Fibroblast of skin of left quadriceps (primary cell): ENCODE measurements at places on chromosomes 3 and 15.

DNA sequence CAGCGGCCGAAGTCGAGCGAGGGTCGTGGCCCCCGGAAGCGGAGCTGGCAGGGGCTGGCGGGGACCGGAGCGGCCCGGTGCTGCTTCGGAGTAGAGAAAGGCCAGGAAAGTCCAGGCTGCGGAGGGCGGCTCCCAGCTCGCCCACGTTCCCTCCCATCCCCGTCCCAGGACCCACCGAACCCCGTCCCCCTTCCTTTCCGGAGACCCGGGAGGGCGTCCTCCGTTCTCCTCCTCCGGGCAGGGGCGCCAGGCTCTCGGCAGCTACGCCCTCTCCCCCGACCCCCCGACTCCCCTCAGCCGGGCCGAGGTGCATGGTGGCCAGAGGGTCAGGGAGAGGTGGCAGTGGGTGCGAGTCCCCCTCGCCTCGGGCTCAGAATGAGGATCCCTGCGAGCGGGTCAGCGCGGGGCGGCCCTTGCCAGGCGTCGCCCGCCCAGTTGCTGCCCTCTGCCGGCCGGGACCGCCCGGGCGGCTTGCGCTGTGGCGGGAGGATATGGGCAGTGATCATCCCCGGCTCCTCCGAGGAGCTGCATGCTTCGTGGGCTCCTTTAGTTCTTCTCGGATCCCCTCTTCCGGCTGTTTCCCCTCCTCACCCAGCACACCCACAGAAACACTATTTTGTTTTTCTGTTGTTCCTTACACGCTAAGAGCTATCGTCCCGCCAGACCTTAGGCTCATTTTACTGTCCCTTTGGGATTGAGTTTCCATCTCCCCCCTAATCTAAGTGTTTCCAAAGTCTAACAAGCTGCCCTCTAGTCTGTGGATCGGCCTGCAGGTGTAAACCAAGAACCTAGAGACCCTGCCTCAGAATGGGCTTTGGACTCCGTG lies 744 bp upstream of the ALDH1A2 start:
- no peak for DNase-seq

GRCh38 chr3:8619548-8619947 lies 25.1 kb downstream of the SSUH2 start:
- peak; percentile 49 for DNase-seq

GRCh38 chr3:69235882-69236281 lies 113.5 kb upstream of the LMOD3 start:
- DNase-seq = no peak

DNA sequence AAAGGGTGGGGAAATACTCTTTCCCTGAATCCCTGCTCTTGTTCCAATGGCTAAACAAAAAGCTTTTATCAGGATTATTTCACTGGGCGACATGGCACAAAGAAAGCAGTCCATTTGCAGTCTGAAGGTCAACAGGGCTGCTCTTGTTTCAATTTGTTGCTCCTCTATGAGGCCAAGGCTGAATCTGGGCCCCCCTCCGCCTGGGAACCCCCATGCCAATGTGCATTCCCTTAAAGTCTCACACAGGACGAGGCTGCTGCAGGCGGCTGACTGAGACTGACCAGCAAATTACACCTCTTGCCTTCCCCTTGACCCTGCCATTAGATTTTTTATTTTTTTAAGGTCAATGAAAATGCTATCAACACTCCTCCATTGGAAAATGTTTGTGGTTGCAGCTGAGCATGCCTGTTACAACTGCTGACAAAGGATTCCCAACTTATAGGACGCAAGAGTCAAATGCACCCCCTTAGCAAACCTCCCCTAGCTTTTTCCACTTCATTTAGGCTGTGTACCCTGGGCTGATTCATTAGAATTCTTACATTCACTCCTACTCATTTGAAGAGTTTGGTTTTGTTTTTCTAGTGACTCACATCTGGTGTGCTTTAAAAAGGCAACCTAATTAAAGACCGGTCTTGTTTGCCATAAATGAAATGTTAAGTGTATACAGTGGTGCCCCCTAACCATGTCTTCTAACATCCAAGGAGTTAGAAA lies 60.8 kb upstream of the ARHGEF3 start:
- peak; percentile 34 for DNase-seq

DNA sequence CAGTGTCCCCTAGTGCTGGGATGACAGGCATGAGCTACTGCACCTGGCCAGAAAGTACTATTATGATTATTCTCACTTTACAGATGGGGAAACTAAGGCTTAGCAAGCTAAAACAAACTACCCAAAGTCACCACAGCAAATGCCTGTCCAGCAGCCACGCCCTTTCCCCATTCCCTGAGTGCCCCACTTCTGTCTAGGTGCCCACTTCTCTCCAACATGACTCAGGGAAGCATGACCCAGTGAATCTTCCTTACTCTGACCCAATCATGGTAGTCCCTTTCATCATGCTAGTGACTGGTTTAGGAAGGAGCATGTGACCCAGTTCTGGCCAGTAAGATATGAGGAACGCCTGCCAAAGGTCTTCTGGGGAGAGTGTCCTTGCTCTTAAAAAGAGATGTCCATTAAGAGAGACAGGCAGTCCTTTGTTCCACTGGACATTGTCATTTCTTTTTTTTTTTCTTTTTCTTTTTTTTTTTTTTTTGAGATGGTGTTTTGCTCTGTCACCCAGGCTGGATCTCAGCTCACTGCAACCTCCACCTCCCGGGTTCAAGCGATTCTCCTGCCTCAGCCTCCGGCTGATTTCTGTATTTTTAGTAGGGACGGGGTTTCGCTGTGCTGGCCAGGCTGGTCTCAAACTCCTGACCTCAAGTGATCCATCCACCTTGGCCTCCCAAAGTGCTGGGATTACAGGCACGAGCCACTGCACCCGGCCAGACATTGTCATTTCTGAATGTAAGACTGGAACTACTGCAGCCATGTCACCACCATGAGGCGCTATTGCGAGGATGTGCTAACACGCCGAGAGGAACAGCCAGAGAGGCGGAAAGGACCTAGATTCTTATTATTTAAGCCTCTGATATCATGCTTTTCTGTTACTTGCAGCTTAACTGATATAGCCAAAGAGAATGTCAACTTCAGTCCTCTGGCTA lies 19.8 kb downstream of the MEGF11 start:
- no peak for DNase-seq

- peak; percentile 15 for DNase-seq
Observed at GRCh38 chr3:38454884-38455638, 1.4 kb downstream of the ACVR2B start.

DNA sequence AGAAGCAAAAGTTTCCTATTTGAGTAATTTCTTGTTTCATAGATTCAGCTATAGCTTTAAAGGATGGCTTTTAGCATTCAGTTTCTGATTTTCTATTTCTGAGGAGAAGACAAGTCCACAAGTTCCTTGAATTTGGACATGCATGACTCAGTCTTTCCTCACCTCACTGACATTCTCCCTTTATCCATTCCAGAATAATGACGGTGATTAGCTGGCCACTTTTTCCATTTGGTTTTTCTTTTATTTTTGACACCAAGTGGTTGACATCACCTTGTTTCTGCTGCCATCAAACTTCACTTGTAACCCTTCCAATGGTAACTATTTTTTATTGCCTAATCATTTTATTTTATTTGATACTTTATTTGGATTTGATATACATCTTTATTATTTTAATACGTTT lies 404.4 kb upstream of the KCNMB2 start:
- no peak for DNase-seq

DNA sequence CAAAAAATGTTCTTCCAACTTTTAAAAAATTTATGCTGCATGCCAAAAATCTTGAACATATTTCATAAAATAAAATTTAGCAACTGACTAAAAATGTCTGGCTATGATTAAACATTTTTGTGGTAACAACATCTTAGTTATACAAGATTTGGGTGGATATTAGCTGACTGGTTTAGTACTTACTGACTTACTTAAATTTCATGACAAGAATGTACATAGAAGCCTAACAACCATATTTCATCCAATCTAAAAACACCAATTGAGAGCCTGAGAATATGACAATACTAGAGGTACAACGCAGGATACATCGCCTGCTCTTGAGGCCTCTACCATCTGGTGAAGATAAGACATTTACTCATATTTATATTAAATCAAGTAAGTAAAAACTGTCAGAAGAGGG lies 34.6 kb downstream of the GNB4 start:
- DNase-seq = peak; percentile 65

- no peak for DNase-seq
Observed at GRCh38 chr3:69201658-69202057, 79.3 kb upstream of the LMOD3 start.

DNA sequence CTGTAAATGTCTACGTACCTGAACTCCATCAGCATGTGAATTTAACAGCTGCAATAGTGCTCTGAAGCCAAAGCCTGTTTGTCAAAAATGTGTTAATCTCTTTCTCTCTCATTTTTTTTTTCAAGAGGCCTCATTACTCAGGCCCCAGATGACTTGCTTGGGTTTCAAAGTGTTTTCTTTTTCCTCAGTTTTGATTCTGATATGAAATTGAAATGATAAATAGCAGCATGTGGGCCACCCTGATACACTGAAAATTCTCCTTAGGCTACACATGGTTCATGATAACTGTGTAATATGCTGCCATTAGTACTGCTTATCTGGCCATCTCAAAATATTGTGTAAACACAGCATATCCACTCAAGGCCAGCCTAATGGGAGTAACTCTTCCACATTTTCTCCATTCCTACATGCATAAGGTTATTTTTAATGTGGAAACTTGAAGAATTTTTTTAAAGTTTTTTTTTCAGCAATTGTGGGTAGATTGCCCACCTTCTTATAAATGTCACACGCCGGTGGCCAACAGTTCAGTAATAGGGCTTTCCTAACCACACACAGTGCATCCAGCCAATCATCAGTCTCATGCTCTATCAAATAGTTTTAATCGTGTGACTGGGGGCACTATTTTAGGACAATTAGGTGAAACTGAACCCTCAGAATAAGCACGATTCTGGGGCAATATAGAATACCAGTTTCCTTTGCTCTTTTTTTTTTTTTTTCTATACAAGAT lies 13.1 kb upstream of the DENND4A start:
- DNase-seq = no peak

- no peak for DNase-seq
Observed at GRCh38 chr3:179842061-179842460, 189.2 kb downstream of the USP13 start.

DNA sequence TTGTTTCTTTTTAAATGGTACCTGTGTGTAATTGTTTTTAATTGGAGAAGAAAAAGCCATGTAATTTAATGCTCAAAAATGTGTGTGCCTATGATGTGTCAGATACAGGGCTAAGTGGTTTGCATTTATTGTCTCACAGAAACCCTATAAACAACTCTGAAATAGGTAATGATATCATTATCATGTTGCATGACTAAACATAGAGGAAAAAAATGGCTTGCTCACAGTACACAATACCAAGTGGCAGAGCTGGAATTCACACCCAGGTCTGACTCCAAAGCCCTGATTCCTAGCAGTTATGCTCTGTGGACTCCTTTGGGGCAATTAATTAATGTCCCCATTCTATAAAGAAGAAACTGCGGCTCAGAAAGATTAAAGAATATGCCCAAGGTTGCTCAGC lies 237.4 kb upstream of the TRIM42 start:
- no peak for DNase-seq

DNA sequence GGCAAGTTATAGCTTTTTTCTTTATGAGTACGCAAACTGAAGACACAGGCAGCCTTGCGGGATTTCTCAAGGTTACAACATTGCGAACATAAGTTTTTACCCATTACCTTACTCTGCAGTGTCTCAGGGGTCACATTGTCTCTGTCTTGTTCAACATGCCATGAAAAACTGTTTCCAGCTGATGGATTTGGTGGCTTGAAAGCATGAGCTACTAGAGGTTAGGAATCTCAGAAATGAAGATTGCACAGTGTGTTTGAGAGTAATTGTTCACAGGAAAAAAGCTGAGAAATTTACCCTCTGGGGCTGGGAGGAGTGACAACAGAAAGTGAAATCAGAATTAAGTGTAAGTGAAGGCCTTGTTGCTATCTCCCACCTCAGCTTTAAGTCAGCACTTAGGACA lies 568.6 kb downstream of the TAFA4 start:
- DNase-seq = no peak

DNA sequence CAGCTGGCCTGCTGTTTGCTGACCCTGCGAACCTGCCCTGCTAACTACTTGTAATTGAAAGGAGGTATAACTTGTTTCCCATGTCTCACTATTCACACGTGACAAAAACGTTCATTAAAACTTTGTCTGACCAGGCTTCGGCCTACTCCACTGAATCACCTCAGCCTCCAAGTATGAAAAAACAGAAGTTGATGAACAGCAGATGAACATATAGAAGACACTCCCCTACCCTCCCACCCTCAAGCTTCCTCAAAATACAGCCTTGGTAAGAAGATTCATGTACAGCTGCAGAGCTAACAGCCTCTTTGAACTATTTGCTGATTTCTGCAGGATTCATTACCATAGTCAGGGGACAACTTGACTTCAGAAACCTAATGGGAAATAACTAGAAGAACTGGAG lies 10.7 kb downstream of the RBM15B start:
- DNase-seq = no peak

DNA sequence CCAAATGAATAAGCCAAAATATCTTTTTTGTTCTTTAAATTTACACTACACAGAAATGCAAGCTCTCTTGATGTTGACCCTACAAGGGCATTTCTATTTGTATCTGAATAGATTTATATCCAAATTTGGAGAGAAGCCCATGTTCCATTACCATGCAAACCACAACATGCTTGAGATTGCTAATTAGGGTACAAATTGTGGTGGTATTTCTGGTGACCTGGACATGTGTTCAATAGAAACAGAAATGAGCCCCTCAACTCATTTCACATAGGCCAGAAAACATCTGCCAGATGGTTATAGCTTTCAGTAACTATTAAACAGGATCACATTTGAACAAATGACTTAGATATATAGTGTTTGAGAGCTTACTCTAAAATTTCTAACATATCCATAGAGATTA lies 23.5 kb upstream of the PLSCR5 start:
- DNase-seq = no peak

- no peak for DNase-seq
Observed at GRCh38 chr15:32642667-32643435, 1.3 kb downstream of the SCG5 start.

DNA sequence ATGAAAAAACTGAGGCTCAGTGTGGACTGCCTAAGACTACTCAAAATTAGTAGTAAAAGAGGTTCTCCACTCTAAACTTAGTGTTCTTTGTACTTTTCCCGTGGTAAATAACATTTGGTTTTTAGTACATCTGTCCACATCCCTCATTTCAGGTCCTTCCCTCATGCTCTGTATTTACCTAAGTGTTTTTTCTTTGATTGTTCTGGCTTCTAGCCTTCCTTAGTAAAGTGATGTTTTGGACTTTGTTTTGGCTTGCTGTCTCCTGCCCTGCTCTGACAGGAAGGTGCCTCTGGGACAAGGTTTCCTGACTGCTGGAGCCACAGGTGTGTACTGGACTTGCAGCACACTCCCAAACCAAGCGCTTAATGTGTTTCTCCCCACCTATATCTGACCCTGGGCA lies 29.9 kb upstream of the ALDH1A2 start:
- no peak for DNase-seq

DNA sequence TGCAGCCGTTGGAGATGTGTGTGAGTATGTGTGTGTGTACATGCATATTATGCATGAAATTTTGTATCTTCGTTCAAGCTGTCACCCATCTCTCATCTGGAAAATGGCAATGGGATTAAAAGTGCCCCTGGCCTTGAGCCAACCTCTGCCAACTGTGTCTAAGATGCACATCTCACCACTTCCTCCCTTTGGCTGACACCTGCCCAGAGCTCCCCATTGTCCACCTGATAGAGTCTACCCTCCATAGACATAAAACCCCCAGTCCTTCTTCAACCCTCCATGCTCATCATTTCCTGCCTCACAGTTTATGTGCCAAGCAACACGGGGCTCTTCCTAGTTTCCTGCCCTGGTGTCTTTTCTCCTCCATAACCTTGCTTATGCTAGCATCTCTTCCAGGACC lies 187.5 kb upstream of the HES1 start:
- DNase-seq = no peak

- no peak for DNase-seq
Observed at GRCh38 chr15:55407498-55408011, 604 bp downstream of the CCPG1 start.
